ENCODE measurements at places on chromosomes 2 and 18. TPM values are rescaled to one million over a fixed set of nuclear protein-coding genes. Genes with fewer than 3 reads are reported as not detected.
A peak's percentile ranks its signal among the peaks of the same experiment; 100 is the strongest.

DNA sequence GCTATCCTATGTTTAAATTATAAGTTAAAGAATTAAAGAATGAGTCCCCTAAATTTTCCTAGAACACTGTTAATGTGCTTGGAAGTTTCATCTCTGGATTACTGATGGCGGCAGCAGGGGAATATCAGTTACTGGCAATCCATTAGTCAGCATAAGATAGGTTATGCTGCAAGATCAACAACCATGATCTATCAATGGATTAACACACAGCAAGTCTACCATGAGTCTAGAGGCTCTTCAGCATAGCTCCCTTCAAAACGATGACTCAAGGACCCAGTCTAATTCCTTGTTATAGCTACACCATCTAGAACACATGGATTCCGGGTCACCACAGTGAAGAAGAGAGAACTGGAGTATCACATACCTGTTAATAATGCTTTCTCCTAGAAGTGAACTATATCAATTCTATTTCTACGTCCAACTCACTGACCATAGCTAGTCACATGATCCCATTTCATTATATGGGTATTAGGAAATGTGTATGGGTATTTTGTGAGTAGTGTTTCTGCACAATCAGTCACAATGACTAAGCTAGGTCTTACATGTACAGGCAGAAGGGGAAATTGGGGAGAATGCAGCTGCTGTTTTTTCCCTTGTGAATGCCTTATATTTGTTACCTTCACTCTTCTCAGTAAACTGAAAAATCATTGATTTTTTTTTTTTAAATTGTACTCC lies 108.3 kb upstream of the MAPRE2 start:
- no peaks in the 10 kb centered on the region for H3K27me3 ChIP-seq
- DNase-seq, result no peak
- no peak overlapping the region for H3K27ac ChIP-seq
- H3K4me1 ChIP-seq, result no peaks in the 10 kb centered on the region

DNA sequence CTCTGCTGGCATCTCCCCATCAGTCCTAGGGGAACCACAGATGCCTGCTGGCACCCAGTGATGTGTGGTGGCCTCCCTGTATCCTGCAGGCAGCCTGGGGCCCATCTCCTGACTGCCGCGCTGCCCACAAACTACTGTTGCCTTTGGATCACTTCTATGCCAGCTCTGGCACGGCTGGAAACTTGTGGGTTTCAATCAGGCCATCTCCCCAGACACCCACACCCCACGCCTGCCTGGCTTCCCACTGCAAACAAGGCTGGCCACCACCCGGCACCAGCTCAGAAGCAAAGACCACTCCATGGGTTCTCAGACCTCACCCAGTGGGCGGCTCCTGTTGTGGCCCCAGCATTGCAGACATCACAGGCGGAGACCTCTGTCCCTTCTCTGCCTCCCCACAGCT lies 15.1 kb upstream of the TPO start:
- no peak overlapping the region for H3K4me3 ChIP-seq
- H3K27me3 ChIP-seq, result no peaks in the 10 kb centered on the region
- H3K27ac ChIP-seq, result no peak overlapping the region

DNA sequence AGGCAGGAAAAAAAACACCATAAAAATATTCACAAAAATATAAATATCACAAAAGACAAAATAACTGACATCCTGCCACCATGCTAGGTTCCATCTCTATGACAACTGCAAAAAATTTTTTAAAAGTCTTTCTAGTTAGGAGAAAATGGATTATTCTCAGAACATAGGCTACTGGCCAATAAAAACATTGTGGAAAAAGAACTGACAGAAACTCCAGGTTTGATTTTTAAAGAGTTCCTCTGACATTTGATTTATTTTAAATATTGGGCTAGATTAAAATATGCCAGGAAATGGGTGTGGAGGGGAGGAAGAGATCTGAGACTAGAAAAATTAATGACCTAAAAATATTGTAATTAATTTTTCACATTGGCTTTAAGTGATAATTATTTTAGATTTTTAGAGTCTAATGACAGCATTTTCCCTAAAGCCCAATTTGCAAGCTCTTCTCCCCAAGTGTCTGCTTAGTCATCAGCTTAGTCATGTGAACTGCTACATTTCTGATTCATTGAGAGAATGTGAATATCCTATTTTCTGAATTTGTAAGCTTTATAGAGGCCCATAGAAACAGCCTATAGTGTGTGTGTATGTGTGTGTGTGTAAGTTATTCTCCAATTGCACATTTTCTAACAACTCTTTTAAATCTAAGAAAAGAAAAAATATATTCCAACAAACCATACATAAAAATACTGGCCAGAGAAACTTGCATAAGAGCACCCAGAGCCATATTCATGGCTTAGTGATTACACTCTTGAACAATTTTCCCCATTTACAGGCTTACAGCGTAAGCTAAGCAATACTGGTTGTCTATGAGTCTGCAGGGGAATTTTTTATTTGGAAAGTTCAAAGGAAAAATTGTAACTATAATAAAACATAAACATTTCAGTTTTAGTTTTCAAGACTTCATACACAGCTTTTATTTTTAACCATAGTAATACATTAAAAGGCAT lies 48.4 kb downstream of the TMEFF2 start:
- no peaks in the 10 kb centered on the region for H3K4me1 ChIP-seq
- H3K4me3 ChIP-seq, result no peak overlapping the region
- H3K27ac ChIP-seq, result no peak overlapping the region
- DNase-seq, result no peak
- no peaks in the 10 kb centered on the region for H3K36me3 ChIP-seq

DNA sequence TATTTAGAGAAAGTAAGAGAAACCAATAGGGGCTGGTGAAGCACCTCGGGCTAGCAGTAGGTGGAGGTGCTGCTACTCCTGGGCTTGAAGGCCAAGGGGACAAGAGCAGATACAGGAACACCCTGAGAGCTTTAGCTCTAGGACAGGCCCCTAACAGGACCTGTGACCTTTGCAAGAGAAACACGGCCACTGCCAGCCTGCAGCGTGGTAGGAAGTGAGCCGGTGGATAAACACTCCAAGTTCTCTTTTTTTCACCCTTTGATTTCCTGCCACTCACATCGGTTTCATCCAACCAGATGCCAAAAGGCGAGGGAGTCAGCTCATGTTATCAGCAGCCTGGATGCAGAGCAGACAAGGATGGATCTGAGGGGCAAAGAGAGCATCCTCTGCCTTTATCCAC lies 66.8 kb upstream of the SPRED2 start:
- H3K4me3 ChIP-seq, result no peak overlapping the region
- H3K27me3 ChIP-seq, result no peaks in the 10 kb centered on the region
- DNase-seq, result no peak
- H3K27ac ChIP-seq, result no peak overlapping the region
- H3K36me3 ChIP-seq, result no peaks in the 10 kb centered on the region

GRCh38 chr18:10860928-10861327 lies 288.4 kb downstream of the PIEZO2 start:
- H3K27ac ChIP-seq, result no peak overlapping the region
- H3K36me3 ChIP-seq, result no peaks in the 10 kb centered on the region
- no peaks in the 10 kb centered on the region for H3K4me1 ChIP-seq
- DNase-seq, result no peak

The C2orf78 gene
- polyA plus RNA-seq, result not detected

DNA sequence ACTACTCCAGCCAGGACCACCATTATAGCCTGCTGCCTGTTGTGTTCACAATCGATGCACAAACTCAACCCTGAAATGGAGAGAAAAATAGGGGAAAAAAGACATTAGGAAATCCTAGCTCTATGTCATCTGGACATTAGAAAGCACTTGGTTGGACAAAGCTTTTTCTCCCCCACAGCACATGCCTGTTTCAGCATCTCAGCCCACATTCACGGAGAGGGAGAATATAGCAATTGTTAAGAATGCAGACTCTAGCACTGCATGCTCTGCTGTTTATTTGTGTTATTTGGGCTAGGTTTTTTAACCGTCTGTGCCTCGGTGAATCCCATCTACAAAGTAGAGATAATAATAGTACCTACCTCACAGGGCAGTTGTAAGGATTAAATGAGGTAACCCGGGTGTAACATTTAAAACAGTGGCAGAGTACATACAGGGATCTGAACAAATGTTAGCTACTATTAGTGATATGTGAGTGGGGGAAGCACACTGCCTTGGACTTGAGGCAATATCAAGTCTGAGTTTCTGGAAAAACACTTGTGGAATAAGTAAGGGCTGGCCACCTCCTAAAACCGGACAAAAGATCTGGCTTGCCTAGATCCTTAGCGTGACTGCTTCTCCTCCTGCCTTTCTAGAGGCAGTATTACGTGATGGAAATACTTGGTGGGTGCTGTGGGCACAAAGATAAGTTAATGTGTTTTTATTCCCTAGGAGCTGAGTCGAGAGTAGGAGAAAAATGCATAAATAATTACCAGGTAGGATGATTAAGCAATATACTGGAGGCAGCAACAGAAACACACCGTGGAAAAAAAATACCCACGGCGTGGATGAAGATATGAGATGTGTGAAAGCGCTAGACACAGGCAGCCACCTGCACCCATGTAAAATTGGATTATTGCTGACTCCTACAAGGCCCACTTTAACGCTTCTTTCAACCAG lies 1.0 kb upstream of the PPP1CB start:
- H3K4me3 ChIP-seq, result peak overlapping the region; percentile 21
- no peaks in the 10 kb centered on the region for H3K27me3 ChIP-seq

The ITM2C gene
- 96.3 TPM for polyA plus RNA-seq
